ENCODE measurements at places on chromosomes 1 and 21.

DNA sequence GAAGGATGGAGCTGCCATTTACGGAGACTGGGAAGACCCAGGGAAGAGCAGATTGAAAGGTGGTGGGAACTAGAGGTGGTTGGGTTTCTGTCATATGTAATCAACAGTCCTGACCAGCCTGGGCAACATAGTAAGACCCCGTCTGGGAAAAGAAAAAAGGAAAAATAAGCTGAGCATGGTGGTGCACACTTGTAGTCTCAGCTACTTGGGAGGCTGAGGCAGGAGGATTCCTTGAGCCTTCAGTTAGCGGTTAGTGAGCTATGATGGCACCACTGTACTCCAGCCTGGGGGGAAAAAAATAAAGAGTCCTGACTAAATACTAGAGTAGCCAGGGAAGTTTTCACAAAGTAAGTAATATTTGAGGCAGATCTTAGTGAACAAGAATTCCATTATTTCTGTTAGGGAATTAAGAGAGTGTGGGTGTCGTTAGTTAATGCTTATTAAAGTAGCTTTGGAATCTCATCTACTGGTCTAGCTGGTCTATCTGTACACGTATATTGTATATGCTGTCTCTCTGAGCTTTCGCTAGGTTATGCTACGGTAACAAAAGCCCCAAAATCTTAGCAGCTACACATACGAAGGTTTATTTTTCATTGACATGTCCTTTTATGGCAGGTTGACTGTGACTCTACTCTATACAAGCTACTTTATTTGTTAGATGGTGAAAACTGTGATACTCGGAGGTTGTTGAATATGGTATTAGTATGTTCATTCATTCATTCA is 4.4 kb downstream of the NBPF1 start:
- DNase-seq = no peak

GRCh38 chr1:21378705-21379494 is 61.0 kb upstream of the NBPF3 start:
- no peak for DNase-seq

DNA sequence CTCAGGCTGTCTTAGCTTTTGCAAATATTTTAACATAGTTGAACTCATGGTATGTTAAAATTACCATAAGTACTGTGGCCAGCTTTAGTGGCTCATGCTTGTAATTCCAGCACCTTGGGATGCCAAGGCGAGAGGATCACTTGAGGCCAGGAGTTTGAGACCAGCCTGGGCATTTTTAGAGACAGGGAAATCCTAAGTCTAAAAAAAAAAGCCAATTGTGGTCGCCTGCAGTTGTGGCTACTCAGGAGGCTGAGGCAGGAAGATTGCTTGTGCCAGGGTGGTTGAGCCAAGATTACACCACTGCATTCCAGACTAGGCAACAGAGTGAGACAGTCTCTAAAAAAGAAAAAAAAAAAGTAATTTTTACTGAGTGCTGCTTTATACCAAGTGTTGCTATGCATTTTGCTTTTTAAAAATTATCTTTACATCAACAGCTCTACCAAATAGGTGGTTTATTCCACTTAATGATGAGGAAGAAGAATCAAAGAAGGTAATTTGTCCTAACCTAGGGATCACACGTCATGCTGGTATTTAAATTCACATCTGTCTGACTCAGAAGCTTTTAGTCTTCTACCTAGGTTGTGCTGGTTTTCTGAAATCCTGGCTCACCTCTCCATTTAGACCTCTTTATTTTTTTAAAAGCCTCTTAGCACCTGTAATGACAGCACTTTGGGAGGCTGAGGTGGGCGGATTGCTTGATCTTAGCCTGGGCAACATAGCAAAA is 16.8 kb downstream of the PPP1R12B start:
- no peak for DNase-seq

GRCh38 chr1:34896612-34897011 is 32.8 kb downstream of the DLGAP3 start:
- DNase-seq = no peak

GRCh38 chr1:157776971-157777391 is at the start of gene FCRL2:
FCRL2 (minus strand) TSS chr1:157777132; CDS start chr1:157777073, 59 bp downstream.
- DNase-seq = no peak

- no peak for DNase-seq
Observed at GRCh38 chr21:38308532-38309119, 51.8 kb downstream of the KCNJ15 start.

GRCh38 chr1:99623554-99623953 is 22.4 kb upstream of the PALMD start:
- DNase-seq = no peak

- DNase-seq = no peak
Observed at GRCh38 chr1:213720032-213720431, 267.7 kb upstream of the PROX1 start.

GRCh38 chr21:41828884-41829360 is 50.2 kb downstream of the PRDM15 start:
- DNase-seq = no peak

DNA sequence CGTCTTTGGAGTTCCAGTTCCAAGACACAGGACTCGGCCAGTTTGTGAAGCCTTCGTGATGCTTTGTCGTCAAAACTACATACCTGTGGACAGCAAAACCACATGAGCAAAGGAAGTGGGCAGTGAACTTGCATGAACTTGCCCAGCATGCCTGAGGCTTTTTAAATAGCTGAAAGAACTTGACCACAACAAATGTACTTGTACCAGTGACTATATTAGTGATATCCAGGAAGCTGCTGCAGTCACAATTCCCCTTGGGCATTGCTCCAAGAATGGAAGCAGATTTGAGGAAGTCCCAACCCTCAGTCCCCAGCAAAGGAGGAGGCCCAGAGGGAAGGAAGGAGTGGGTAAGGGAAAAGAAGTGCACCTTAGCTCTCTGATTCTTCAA is 2.6 kb downstream of the FUCA1 start:
- DNase-seq = no peak

- no peak for DNase-seq
Observed at GRCh38 chr1:84062496-84062895, 63.6 kb upstream of the TTLL7 start.

- DNase-seq = no peak
Observed at GRCh38 chr1:103218821-103219220, 110.5 kb upstream of the COL11A1 start.

GRCh38 chr1:65229754-65230339 is 79.5 kb upstream of the DNAJC6 start:
- no peak for DNase-seq

DNA sequence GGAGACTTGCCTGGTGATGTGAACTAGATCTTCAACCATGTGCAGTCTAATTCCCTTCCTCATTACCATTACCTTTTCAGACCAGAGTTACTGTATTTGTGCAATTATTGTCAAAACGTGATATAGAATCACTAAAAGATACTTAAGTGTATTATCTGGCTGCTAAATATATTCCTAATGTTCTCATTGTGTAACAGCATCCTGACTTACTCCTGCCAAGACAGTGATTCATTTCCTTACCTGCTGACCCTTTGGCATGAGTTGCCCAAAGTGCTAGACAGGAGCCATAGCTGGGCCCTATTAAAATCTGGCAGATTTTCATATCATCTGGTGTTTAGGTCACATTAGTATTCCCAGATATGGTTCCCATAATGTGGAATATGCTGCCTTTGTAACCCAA is 598.3 kb upstream of the CAMK1G start:
- no peak for DNase-seq

DNA sequence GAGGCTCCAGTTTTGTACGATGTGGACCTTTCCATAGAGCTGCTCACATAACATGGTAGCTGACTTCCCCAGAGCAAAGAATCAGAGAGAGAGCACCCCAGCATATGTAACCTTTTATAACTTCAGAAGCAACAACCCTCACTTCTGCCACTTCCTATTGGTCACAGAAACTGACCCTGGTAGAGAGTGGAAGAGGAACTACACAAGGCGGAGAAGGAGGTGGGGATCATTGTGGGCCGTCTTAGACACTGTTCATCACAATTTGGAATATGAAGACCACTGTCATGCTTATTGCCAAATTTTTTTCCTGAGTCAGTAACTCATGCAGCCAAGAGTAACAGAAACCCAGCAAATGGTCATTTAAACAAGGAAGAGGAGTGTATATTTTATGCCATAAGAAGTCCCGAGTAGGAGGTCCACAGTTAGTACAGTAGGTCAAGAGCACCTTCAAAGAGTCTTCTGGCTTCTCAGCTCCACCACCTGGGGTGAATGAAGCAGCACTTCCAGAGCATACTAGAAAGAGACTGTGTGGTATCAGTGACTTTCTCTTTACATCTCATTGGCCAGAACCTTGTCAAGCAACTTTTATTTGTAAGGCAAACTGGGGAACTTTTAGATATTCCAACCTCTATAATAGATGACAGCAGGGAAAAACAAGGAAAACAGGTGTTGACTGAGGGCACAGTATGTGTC is 71.8 kb downstream of the ODF2L start:
- no peak for DNase-seq

GRCh38 chr1:151070474-151071276 is at the start of gene GABPB2:
GABPB2 (plus strand) TSS chr1:151070761; CDS start chr1:151088190, 17,429 bp downstream.
- DNase-seq = peak; percentile 71

DNA sequence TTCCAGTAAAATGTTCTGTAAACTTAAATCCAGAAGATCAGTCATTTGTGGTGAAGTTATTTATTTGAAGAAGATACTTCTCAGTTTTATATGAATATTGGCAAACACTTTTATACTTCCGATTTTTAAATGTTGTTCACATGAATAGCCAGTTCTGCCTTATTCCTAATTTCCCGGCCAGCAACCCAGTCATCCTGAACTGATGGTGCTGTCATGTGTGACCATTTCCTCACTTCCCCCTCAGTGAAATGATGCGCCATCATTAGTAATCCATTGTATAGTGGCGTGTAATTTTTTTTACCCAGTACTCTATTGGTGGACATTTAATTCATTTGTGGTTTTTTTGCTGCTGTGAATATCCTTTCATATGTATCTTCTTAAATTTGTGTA is 16.4 kb downstream of the GPSM2 start:
- no peak for DNase-seq

GRCh38 chr1:117754061-117754969 is 148.5 kb downstream of the TENT5C start:
- no peak for DNase-seq

GRCh38 chr1:156460525-156460924 is 40.0 kb downstream of the MEF2D start:
- no peak for DNase-seq

DNA sequence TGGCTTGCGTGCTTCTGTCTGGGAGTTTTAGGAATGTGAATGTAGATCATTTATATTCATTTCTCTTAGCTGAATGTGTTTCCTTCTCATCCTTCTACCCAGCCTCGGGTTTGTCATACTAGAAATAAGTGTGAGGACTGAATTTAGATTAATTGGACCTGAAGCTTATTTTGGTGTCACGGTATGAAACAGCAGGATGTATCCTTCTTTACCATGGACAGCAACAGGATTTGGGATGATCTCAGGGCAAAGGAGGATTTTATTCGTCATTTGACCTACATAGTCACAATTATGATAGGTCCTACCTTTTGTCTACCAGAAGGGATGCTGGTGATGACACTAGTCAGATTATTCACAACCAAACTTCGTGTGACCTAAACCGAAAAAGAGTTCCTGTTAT is 127.4 kb downstream of the FMN2 start:
- DNase-seq = no peak

DNA sequence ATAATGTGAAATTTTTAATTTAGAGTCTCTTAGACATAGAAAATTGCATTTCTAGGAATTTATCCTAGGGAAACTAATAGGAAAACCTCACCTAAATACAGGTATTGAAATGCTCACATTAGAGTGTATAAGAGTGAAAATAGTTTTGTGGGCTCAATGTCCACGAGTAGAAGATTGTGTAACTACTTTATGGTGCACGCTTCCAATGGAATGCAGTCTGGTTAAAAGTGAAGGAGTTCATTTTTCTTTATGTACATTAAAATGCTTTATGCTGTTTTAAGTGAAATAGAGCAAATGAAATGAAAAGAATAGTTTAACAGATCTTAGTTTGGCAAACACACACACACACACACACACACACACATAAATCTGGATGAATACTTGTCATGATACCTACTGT is 278.2 kb downstream of the USP25 start:
- DNase-seq = no peak

DNA sequence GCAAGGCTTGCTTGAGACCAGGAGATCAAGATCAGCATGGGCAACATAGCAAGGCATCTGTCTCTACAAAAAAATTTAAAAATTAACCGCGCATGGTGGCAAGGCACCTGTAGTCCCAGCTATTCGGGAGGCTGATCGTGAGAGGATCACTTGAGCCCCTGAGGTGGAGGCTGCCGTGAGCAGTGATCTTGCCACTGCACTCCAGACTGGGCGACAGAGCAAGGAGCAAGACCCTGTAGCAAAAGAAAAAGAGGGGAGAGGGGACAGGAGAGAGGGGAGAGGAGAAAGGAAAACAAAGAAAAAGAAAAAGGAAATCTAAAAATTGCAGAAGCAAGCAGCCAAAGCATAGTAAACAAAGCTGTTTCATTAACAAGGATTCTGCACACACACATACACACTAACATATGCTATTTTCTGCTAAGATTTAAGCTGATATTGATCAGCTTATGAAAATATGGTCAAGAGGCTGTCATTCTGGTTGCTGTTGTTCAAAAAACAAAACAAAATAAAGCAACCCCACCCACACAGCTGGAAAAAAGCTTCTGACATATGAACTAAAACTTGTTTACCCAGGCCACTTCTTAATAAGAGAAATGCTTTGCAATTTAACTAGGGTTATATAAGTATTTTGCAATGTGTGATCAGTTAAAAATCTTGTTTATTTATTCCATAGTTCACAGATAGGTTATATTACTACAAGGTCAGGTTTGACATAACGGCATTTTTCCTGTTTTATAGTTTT is 1.8 kb downstream of the ARNT start:
- no peak for DNase-seq

GRCh38 chr1:156623946-156624813 is 5.0 kb downstream of the HAPLN2 start:
- DNase-seq = peak; percentile 26

DNA sequence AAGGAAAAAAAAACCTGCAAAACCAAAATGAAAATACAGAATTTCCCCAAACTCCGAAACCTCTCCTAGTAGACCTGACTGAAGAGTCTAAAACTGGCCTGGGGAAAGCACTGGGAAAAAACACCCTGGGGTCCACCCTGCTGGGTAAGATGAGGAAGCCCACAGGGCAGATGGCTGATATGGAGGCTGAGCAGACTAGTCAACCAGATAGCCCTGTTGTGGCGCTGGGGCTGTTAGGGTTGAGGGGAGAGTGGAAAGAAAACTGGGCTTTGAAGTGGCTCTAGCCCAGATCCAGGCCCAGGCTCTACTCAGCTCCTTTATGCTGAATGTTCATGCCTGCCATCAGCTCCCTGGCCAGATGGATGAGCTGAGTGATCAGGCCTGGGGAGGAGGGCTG is 6.8 kb upstream of the SLAMF1 start:
- no peak for DNase-seq

DNA sequence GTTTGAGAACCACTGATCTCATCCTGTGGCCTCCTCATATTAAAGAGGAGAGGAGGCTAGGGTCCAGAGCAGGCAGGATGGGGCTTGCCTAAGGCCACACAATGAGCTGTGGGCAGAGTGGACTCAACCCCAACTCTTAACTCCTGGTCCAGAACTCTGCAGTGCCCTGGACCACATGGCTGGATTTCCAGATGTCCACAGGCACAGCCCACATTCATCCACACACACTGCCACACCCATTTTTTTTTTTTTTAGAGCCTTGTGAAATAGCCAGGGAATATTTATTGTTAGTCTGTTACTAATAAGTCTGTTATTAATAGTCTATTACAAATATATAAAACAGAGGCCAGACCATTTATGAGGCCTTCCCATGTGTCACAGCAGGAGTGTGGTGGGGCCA is 192.2 kb downstream of the TRABD2B start:
- no peak for DNase-seq

Data from stimulated activated CD4-positive, alpha-beta T cell treated with anti-CD3 and anti-CD28 coated beads, Interleukin-15, amount 100 ng/mL, for 1 hour (primary cell).